ENCODE measurements at places on chromosomes 7 and 10.
A peak's percentile ranks its signal among the peaks of the same experiment; 100 is the strongest.

DNA sequence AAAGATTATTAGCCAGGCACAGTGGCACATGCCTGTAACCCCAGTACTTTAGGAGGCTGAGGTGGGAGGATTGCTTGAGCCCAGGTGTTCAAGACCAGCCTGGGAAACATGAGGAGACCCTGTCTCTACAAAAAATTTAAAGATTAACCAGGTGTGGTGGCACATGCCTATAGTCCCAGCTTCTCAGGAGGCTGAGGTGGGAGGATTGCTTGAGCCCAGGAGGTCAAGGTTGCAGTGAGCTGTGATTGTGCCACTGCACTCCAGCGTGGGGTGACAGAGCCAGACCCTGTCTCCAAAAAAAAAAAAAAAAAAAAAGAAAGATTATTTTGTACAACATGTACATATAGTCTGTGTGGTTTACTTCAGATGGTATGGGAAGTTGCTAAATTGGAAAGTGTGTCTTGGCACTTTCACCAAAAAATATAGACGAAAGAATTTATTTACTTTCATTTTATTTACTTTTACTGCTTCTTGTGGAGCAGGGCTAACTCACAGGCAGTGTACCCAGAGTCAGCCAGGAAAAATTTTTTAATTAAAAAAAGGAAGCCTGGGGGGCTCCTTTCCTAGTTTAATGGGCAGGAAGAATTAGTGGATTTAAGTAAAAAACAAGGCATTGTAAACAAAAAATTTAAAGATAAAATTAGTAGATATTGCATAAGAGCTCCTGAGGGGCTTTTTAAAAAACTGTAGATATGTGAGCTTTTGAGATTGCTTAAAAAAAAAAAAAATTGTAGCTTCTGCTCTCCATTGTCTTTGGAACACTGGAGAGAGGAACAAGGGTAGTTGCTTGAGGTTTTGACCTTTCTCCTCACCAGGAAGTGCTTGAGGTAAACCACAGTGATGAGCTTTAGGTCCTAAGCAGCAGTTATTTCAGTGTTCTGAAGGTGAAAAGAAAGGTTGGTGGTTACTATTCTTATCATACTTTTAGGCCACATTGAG, 44.6 kb upstream of the VDAC2 start:
- DNase-seq, result peak; percentile 9

- no peak for DNase-seq
Measured at GRCh38 chr10:43775384-43775783, 126.7 kb upstream of the ZNF32 start.

DNA sequence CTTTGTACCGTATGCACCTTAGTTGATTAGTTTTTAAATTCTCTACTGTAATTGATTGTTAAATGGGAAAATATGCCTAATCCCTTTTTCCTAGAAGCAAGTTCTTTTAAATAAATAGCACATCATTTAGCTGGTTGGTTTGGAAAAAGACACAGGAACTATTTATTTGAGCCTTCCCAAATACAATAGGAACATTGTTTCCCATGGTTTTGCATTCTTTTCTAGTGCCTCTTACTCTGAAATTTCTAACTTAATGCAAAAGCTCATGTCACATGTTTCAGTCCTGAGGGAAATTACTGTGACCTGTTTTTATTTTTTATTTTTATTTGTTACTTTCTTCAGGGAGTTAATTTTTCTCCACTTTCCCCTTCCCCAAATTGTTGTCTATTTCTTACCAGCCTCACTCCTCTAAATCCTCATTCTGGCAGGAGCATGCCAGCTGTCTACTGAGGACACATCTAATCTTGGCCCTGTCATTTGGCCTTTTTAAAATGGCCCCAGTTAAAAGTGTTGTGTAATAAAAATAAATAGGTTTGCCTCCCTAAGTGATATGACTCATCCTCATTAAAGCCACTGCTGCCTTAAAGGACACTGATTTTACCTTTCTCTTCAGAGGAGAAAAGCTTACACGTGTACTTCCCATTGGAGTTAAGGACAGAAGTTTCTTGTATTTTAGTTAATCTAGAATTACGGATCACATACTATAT, 94.5 kb downstream of the PPP1R3A start:
- no peak for DNase-seq

DNA sequence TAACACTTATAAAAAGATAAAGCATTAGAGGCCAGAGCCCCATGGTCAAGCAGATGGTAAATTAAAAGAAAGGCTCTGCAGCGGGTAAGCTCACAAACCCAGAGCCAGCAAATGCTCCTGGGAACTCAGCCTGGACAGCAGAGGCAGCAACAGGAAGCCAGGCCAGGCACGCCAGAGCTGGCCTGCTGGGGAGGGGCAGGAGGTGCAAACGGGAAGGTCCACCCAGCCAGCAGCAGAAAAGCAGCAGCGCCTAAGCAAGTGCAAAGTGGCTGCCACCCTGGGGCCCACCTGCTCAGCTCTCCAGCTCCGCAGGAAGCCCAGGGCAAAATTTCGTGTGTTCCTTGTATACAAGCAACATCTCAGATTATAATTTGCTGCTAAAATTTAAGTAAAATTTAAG, 82.7 kb upstream of the GPR22 start:
- DNase-seq, result peak; percentile 39

DNA sequence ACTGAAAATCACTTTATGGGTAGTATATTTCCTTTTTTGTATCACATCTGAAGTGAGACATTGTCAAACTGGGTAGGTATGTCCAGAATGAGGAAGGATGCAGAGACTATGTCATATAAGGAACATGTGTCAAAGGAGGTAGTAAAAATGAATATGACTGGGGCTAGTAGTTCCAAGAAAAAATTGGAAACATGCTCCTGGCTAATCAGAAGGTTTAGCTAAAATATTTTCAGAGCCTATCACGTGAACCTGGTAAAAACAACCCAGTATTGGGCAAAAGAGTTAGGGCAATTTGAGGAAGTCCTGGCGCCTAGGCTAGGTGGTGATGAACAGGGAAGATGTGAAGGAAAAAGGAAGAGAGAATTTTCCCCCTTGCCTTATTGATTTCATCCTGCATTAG, 26.4 kb downstream of the ENTPD1 start:
- no peak for DNase-seq

Data from IMR-90 (cell line).